ENCODE measurements at places on chromosomes 12 and 14.

GRCh38 chr12:61111218-61111617, 1149.0 kb upstream of the USP15 start:
- DNase-seq, result no peak

DNA sequence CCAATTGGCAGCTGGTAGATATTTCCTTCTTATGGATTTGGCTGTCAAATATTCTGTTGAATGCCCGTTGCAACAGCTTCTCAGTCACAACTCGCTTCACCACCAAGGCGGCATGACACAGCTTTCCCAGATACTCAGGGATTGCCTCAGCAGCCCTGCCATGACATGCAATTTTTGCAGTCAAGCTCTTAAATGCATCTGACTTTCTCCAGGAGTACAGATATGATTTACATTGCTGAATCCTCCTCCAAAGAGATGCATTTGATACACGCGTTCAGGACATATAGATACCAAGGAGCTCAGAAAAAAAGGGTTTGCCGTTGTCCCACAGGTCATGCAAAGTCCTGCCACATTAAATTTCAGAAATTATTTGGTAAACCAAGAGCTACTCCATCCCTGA, 6.5 kb downstream of the KRT5 start:
- no peak for DNase-seq

DNA sequence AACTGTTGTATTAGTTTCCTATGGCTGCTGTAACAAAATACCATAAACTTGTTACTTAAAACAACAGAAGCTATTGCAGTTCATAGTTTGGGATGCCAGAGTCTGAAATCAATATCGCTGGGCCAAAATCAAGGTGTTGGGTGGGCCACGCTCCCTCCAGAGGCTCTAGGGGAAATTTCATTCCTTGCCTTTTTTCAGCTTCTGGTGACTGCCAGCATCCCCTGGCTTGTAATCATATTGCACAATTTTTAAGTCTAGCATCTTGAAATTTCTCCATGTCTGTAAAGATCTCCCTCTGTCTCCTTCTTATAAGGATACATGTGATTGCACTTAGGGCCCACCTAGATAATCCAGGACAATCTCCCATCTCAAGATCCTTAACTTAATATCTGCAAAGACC, 48.8 kb upstream of the GARIN6 start:
- no peak for DNase-seq

- no peak for DNase-seq
These were observed 305.4 kb downstream of the PCNX1 start for GRCh38 chr14:71212683-71213107.

GRCh38 chr14:98371141-98371540, 900.9 kb downstream of the BCL11B start:
- DNase-seq, result no peak

- no peak for DNase-seq
These were observed 24.2 kb downstream of the PARPBP start for GRCh38 chr12:102144221-102144620.

DNA sequence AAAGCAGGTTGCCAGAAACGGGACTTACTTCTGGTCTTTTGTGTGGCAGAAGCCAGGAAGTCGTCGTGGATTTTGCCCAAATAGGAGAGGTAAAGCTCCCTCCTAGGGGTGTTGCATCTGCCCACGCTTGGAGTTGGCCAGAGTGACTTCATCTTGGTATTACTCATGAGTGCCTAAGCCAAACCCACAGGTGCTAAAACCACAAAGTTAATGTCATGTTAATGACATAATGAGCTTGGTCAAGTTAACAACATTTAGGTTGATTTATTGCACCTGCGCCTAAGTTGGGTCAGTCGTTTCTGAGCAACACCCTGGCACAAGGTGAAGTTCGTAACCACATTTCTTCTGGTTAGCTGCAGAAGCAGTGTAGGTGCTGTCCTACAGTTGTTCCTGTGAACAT, 225.2 kb downstream of the FUT8 start:
- peak; percentile 2 for DNase-seq
